ENCODE measurements at places on chromosomes 1 and 21.

DNA sequence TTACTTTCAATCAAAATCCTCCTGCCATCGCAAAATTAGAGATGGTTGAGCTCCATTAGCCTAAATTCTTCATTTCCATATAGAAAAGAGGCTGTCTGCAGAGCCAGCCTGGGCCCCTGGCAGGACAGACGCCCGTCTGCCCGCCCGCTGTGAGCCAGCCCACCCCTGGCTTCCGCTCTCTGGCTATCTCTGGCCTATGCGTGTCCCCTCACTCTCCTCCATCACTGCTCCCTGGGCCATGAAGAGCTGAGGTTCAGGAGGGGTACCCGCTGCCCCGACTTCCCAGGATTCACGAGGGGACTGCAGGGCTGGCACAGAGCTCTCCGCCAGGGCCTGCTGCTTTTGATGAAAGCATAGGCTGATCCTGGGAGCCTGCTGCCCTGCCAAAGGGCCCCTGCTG lies 117.6 kb downstream of the CASZ1 start:
- no peak for DNase-seq

- DNase-seq = no peak
Observed at GRCh38 chr1:221904319-221904718, 162.4 kb upstream of the DUSP10 start.

GRCh38 chr1:22500058-22500457 lies 48.4 kb downstream of the ZBTB40 start:
- no peak for DNase-seq

DNA sequence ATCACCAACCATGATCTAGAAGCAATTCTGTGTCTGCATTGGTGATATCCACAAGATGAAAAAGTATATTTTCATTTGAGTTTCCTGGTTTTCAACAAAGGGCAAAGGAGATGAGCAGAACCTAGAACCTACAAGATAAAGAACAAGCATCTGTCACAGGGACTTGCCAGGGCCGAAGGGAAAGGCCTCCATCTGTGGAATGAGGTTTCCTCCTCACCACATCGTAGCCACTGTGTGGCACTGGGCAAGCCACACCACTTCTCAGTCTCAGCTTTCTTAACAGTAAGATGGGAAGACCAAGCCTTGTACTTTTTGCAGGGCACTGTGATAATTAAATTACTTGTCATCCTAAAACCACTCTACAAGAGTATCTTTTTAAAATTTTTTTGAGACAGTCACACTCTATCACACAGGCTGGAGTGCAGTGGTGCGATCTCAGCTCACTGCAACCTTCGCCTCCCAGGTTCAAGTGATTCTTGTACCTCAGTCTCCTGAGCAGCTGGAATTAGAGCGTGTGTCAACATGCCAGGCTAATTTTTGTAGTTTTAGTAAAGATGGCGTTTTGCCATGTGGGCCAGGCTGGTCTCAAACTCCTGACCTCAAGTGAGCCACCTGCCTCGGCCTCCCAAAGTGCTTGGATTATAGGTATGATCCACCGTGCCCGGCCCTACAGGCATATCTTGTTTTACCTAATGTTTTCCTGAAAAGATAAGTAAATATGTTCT lies 45.8 kb downstream of the ARHGEF11 start:
- no peak for DNase-seq

DNA sequence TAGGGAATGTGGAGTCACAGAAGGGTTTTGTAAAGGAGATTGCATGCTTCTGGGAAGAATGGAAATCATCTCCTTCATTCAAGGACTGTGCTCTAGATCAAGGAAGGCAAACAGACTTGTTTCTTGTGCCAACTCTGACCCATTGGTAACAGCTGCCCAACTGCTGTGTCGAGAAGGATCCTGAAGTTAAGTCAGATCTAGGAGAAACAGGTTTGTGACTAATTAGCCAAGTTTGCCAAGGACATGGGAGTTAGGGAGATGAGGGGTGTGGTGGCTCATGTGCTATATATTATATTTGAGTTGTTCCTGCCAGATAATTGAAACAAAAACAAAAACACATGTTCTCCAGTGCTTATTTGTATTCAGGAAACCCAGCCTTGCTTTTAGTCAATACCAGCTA lies 251.2 kb upstream of the USP24 start:
- no peak for DNase-seq

DNA sequence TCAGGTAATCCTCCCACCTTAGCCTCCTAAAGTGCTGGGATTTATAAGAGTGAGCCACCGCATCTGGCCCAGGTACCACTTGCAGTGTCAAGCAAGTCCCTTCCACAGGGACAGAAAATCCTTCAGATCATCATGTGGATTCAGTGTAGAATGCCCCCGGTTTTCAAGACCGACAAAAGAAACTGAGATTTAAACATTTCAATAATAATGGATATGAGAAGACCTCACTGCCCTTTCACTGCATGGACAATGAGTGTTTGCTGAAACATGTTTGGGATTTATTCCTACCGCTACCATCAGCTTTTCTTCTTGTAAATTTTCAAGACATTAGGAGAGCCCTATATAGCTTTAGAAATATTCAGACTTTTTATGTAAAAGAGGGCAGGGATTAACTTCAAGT lies 41.5 kb downstream of the HTR6 start:
- no peak for DNase-seq

- DNase-seq = no peak
Observed at GRCh38 chr1:66245691-66246090, 288.3 kb upstream of the SGIP1 start.

- DNase-seq = no peak
Observed at GRCh38 chr1:226980565-226981385, 40.7 kb downstream of the COQ8A start.

DNA sequence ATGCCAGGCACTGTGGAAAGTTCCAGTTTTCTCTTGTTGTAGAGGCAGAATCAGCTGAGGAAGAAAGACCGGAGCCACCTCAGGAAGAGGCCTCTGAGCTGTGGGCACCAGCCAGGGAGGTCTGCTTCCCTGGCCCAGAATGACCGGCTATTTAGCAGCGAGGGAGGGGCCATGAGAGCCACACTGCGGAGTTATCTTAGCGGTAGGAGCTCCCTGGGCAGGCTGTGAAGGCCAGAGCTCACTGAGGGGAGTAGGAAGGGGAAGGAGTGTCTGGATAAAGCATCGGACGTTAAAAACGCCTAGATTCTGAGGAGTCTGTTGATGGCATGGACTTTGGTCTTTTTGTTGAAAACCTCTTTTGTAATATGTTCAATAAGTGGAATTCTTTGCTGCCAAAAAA lies 36.5 kb downstream of the TSEN15 start:
- DNase-seq = no peak

DNA sequence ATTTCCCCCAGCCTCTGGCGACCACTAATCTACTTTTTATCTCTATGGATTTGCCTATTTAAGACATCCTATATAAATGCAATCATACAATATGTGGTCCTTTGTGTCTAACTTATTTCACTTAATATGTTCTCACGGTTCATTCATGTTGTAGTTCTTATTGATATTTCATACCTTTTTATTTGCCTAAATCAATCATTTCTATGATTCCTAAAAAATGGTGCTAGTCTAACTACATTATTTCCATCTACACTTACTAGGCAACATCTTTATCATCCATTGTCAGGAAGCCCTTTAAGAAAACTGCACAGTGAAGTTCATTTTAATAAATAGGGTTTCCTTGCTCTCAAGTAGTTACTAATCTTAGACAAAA lies 380 bp upstream of the FBXO28 start:
- DNase-seq = no peak

DNA sequence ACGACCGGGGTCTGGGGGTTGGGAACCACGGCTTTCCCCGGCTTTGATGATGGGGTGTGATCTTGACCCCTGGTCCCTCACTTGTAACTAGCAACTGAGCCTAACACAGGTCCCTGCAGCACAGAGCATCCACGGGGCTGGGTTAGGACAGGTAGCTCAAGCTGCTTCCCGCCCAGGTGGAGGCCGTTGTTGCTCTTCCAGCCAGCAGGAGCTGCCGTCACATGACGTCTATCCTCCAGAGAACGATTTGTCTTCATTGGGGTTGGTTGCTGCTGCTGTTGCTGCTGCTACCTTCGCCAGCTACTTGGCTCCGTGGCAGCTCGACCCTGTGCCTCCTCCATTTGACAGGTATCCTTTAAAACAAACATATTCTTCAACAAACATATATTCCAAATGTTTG lies 74.3 kb upstream of the ADAR start:
- no peak for DNase-seq

- no peak for DNase-seq
Observed at GRCh38 chr1:103171041-103171590, 62.8 kb upstream of the COL11A1 start.

- DNase-seq = no peak
Observed at GRCh38 chr1:90319918-90320317, 325.0 kb downstream of the ZNF326 start.

GRCh38 chr1:1164361-1164700 lies 9.3 kb upstream of the TTLL10 start:
- DNase-seq = no peak
